ENCODE measurements at places on chromosomes 12 and 14. TPM values are rescaled to one million over a fixed set of nuclear protein-coding genes. Genes with fewer than 3 reads are reported as not detected.

GRCh38 chr14:70020352-70021170, 141.3 kb downstream of the SMOC1 start:
- DNase-seq, result no peak

GRCh38 chr12:111313833-111314259, 55.0 kb downstream of the PHETA1 start:
- DNase-seq, result peak; percentile 51

DNA sequence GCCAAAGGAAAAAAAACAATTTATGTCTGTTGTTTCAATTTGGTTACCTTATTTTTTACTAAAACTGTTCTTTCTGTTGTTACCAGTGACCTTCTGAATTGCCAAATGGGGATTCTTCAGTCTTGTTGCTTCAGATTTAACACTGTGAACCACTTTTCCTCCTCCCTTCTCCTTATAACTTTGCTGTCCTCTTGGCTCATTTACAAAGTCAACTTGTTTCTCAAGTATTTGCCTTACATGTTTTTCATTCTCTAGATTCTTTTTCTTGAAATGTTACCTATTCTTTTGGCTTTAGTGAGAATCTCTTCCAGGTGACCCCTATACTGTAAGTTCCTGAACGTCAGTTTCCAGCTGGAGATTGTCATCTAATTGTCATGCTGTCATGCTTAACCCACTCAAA, 19.4 kb downstream of the FUT8 start:
- peak; percentile 8 for DNase-seq

GRCh38 chr14:21192447-21192822, 36.6 kb upstream of the OR5AU1 start:
- no peak for DNase-seq

GRCh38 chr12:121483949-121484348, 84.0 kb downstream of the RNF34 start:
- no peak for DNase-seq

DNA sequence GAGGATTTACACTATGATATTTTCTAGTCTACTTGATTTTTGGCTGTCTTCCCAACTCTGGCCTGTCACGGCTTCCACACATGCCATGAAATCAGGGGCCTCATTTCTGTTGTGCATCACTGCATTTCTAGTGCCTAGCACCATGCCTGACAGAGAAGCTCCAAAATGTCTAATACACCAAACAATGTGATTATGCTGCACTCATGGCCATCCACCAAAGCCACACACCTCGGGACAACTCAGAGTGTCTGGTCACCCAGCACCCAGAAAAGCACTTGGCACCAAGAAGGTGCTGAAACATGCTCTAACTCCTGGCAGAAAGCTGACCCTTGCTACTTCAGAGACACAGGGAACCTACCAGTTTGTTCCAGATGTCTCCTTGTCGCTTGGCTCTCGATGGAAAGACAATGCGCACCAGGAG, 11.3 kb downstream of the GCN1 start:
- peak; percentile 60 for DNase-seq

DNA sequence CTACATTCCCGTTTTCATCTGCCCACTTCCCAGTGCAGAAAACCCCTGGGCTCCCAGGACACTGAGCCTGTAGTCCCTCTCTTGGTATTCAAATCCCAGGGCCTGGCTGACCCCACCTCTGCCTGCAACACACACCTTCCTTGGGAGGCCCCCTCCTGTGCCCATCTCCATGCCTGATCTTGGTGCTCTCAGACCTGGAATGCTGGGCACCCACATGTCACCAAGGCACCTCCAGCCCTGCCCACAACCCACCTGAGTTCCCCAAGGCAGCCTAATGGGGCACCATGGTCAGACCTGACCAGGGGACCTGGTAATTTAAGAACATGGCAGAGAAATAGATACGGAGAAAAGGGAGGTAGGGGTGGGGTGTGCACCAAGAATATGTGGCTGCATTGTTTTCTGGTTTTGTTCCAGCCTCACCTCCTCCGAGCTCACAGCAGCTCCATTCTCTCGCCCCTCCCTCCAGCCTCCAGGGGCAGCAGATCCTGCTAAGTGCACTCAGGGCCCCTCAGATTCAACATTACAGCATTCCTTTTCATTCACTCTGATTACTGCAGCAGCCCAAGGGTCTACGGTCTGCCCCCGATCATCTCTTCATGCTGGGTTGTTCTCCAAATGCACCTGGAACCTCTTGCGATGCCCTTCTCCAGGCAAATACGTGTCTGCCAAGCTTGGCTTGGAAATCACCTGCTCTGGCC, 9.2 kb upstream of the HSP90AA1 start:
- DNase-seq, result no peak

GRCh38 chr12:85029456-85029855, 6.6 kb downstream of the TSPAN19 start:
- peak; percentile 18 for DNase-seq

DNA sequence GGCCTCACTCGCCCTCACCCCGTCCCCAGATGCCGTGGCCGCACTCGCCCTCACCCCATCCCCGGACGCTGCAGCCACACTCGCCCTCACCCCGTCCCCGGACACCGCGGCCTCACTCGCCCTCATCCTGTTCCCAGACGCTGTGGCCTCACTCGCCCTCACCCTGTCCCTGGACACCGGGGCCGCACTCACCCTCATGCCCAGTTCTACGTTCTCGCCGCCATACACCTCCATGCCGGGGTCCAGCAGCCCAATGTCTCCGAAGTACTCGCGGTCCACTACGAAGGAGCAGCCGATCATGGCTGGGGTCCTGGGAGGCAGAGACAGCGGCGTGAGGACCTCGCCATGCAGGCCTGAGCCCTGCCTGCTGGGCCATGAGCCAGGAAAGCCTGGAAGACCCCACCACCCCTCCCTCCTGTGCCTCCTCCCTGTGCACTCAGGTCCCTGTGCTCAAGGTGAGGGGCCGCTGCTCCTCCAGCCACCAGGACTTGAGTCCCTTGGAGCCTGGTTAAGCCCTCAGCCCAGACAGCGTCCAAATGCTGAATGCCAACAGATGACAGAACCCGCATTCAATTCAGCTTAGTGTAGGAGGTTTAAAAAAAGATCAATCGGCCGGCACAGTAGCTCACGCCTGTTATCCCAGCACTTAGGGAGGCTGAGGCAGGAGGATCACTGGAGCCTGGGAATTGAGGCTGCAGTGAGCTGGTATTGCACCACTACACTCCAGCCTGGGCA, 81.5 kb downstream of the GALNT9 start:
- no peak for DNase-seq

- DNase-seq, result no peak
These were observed 35.5 kb downstream of the RGS6 start for GRCh38 chr14:71967704-71968103.

- DNase-seq, result no peak
These were observed 16.1 kb upstream of the RND1 start for GRCh38 chr12:48881686-48882314.

- DNase-seq, result no peak
These were observed 1.1 kb downstream of the FITM1 start for GRCh38 chr14:24131549-24131966.

DNA sequence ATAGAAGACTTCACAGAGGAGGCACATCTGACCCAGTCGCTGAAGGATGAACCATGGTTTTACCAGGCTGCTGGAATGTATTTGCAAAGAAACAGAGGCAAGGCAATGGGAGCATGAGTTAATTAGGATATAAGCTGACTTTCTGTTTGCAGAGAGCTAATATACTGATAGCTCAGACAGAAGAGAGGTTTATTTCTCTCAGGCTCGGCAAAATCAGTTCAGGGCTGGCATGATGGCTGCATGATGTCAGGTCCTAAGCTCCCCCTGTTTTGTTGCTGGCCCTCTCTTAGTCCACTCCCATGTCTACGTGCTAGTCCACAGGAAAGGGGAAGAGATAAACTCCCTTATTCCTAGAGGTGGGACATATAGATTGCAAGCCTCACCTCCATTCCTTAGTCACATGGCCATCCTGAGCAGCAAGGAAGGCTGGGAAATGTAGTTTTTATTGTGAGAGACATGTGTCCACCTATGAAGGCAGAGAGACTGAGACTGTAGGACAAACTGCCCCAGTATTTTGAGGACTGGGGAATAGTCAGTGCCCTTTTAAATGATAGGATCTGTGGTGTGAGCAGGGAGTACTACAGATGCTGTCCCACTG, 224.5 kb downstream of the VRK1 start:
- peak; percentile 14 for DNase-seq

DNA sequence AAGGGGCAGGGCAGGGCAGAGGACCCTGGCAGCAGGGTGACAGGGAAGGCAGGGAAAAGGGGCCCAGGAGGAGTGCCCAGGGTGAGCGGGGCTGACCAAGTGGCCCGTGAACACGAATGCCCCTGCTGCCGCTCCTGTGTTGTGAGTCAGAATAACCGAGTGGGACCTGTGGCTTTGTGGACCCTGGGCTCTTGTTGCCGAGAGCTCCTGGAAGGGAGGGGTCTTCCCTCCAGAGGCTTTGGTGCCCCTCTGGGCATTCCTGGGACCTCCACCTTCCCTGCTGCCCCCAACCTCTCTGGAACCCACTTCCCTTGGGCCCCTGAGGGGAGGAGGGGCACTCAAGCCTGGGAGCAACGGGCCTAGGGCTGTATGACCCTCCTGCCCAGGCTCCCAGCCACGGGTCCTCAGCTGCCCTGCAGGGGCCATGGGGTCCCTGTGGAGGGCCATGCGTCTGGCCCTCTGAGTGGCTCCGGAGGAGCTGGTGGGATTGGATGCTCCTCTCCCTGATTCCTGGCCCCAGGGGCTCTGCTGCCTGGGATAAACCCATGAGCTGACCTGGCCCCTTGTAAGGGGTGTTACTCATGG, 319.4 kb downstream of the TMEM121 start:
- no peak for DNase-seq

GRCh38 chr12:106101803-106102202, 37.0 kb downstream of the NUAK1 start:
- no peak for DNase-seq

- no peak for DNase-seq
These were observed 482.7 kb upstream of the RGS6 start for GRCh38 chr14:71449316-71450055.

DNA sequence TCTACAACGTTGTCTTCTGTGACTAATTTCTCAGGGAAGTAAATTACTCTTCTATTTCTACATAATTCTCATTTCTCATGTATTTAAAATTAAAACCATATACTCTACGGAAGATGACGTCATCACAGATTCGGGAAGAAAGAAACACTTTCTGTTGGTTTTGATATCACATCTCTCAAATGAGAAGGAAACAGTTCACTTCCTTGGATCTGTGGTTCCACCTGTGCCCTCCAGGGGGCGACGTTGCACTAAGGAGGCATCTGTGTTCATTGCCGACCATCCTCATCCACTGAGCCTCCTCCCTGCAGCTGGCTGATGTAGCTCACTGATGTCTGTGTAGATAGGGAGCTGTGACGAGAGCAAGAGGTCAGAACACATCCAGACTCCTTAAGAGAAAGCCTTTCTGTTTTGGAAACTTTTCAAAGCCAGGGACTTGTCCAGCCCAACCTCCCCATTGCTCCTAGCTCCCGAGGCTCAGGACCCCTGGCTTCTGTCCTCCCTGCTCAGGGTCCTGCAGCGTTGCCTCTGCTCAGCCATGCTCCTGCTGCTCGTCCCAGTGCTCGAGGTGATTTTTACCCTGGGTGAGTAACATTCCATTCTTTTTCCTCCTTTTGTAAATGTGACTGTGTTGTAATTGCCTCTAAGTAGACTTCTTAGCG, 172.7 kb upstream of the OR4E1 start:
- no peak for DNase-seq

DNA sequence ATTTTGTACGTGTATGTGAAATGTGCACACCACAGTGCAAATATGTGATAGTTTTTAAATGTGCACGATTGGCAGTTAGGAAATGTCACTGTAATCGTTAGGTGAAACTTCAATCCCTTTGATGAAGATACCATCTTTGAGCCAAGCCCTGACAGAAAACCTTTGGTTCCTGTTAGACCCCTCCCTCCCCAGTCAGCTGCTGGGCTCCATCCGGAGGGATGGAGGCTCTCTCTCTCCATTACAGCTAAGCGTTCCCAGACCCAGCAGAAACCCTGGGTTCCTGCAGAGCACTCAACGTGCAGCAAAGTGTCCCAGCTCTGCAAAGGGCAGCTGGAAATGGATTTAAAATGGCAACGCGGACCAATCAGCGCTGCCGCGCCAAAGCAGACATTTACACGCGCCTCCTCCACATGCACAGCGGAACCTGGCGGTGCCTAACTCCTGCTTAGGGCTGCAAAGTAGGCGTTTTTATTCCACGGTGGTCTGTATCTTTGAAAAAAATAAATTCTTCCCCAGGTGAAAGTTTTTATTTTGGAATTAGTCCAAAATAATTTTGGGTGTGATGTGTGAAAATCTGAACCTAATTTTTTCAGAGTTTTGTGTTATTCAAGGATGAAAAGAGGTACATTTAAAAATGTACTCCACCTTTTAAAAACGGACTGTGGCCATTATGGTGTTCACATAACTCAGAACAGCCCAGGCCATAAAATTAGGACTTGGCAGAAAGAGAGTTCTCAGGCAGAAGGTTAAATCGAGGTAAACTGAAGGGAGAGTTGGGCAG, 1.4 kb upstream of the HMGA2 start:
- peak; percentile 28 for DNase-seq

DNA sequence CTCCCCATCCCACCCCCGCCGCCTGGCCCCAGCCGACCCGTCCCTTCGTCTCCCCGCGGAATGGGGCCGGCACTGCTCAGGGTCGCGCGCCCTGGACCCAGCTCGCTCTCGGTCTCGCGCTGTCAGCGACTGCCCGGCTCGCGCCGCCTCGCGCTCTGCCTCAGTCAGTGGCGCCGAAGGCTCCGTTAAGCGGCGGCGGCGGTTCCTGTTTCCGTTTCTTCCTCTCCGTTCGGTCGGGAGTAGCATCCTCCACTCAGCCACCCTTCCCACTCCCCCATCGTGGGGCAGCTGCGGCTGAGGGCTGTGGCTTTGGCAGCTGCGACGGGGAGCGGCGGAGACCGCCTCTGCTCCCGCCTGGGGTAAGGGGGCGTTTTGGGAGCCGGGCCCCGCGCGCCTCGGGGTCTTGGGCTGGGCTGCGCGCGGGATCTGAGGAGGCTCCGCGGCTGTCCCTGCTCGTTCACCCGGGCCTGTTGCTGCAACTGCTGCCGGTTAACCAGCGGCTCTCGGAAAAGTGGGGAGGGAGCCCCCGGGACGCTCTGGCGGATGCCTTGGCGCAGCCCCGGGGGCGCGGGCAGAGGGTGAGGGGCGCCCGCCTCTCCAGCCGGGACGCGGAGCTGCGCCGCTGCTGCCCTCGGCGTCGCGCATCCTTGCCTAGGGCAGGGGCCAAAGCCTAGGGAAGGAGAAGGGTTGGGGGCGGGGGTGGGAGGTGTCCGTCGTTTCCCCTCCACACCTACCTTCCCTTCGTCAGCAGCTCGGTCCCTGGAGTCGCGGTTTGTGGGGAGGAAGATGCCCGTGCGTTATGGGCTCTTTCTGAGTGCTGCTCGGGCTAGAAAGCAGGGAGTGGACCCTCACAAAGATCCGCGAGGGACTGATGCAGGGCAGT, 567 bp downstream of the FUT8 start:
- DNase-seq, result peak; percentile 70

DNA sequence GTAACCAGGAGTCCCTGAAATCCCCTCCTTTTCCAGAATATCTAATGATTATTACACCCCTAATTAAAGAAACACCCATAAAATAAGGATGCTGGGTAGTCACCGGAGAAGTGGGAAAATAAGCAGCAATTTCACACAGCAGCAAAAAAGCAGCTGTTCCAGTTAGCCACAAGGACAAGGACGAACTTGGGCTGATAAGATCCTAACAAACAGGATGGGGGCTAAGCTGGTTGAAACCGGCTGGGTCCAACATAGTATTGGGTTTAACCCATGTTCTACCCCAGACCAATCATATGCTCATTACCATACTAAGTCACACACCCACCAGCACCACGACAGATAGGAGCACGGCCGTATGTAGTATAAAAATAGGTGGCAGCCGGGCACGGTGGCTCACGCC, 100.7 kb downstream of the RPL10L start:
- DNase-seq, result no peak

The B4GALNT1 gene
- total RNA-seq, result 21.6 TPM

The SAMD15 gene
- 1.4 TPM for total RNA-seq

The TBX3 gene
- total RNA-seq, result 90.4 TPM

The EML5 gene
- total RNA-seq, result 0.96 TPM

The NAV3 gene
- total RNA-seq, result 28.3 TPM
